RPMI8226 (cell line): ENCODE measurements at places on chromosomes 1 and 21.

GRCh38 chr1:119371815-119372214 is 3.2 kb downstream of the HAO2 start:
- DNase-seq: no peak

DNA sequence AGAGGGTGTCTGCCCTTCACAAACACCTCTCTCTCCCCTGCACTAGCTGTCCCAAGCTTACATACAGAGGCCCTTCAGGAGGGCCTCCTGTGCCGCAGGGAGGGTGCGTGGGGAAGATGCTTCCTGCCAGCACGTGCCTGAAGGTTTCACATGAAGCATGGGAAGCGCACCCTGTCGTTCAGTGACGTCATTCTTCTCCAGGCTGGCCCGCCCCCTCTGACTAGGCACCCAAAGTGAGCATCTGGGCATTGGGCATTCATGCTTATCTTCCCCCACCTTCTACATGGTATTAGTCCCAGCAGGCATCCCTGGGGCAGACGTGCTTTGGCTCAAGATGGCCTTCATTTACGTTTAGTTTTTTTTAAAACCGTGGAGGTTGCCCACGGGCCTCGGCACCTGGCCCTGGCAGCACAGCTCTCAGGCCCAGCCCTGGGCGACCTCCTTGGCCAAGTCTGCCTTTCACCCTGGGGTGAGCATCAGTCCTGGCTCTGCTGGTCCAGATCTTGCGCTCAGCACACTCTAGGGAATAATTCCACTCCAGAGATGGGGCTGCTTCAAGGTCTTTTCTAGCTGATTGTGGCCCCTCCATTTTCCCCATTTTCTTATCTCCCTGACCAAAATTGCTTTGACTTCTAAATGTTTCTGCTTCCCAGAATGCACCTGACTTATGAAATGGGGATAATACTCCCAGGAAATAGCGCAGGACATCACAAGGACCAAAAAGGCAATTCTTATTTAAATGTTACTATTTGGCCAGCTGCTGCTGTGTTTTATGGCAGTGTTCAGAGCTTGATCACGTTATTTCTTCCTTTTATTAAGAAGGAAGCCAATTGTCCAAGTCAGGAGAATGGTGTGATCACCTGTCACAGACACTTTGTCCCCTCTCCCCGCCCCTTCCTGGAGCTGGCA is 6.1 kb downstream of the NPPA start:
- DNase-seq: no peak

DNA sequence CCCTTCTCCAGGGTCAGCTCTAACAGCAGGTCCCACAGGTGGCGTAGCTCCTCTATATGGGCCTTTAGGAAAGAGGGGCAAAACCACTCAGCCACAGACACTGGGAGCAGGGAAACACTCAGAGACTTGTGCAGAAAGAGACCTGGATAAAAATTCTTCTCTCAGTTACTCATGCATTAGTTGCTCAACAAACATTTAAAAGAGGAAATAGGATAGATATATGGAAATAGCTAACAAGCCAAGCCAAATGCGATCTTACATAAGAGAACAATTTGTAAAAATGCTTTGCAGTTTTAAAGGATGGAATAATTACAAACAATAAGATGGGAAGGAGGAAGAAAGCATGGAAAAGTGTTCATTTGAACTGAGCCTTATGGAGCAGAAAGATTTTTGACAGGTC is 4.9 kb downstream of the SPTA1 start:
- no peak for DNase-seq

GRCh38 chr1:203321273-203322052 is 16.1 kb downstream of the BTG2 start:
- DNase-seq: no peak

- DNase-seq: no peak
Measured at GRCh38 chr1:60906039-60906438, 176.3 kb upstream of the NFIA start.

GRCh38 chr1:13585612-13585991 is 2.0 kb downstream of the PDPN start:
- no peak for DNase-seq

GRCh38 chr1:9238134-9238533 is 3.6 kb downstream of the H6PD start:
- no peak for DNase-seq

DNA sequence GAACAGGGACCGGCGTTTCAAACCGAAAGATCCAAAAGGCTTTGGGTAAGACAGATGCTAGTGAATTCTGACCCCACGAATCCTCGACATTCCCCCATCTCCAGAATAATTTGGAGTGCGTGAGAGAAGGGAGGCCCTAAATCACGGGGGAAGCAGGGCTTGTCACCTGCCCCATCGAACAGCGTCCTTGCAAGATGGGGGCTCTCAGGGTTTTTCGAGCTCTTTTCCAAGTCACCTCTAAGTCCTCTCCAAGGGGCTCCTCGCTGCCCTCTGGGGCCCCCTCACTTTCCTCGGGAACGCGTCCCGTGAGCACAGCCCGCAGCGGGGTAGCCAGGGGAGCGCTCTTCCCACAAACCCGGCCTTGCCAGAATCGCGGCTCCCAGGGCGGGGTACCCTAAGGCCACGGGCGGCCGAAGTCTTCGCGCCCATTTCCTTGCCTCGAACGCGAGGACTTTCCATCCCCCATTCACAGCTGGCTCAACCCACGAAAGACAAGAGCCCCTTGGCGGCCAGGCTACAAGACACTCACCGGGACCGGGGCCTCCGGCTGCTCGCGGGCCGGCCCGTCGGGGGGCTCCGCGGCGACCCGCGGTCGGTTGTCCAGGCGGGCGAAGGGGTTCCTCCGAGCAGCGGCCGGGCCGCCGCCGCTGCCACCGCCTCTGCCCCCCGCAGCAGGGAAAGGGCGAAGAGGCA is 546 bp downstream of the DONSON start:
- peak; percentile 68 for DNase-seq

DNA sequence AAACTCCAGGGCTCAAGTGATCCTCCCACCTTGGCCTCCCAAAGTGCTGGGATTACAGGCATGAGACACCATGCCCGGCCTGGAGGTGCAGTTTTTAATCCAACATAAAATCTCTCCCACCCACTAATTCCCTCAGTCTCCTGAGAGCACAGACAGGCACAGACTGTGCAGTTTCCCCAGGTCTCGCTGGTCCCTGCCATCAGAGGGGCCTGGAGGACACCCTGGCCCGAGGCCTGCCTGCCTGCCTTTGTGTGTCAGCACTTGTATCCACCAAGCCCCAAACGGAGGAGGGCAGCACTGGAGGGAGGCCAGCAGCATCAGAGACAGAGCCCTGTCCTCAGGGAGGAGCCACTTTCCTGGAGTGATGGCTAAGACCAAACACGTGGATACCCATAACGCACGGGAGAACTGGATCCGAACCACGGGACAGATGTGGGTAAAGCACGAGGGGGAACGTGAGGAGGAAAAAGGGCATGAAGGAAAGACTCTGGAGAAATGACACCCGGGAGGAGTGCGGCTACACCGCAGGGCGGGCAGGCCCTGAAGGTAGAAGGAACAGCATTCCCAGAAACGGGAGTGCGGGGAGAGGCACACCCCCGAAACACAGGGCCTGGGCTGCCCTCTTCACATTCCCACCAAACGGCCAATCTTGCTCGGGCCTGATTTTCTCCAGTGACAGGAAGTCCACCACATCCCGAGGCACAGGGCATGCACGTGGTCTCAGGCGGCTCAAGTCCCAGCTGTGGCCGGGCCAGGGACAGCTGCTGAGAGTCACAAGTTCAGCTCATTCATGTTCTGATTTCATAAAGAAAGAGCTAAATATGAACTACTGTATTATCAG is 29.7 kb downstream of the NPHP4 start:
- DNase-seq: no peak

DNA sequence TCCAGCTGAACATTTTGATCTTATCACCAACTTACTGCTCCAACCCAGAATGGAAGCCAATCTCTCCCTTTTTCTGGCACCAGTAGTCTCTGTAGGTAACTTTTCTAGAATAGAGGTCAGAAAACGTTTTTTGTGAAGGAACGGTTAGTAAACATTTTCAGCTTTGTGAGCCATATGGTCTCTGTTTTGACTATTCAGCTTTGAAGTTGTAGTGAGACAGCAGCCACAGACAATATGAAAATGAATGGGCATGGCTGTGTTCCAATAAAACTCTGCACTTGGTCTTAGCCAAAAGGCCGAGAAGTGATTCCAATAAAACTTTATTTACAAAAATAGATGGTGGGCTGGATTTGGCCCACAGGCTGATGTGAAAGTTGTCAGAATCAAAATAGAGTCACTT is 28.9 kb downstream of the MAP10 start:
- DNase-seq: peak; percentile 72

DNA sequence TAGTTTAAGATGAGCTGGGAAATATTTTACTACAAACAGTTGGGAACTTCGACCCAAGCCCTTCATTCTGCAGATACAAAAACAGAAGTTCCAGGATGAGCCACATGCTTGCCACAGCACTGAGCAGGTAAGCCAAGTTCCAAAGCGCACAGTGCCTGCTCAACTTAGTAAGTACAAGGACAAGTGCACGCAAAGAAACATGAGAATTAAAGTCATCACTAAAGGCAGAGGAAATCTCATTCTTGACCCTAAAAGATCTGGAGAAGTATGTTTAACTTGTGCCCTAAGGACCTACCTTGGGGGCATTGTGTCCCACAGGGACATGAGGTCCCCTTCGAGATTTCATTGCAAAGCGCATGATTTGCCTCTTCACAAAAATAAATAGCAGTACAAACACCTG is 1.2 kb upstream of the UBAP2L start:
- peak; percentile 40 for DNase-seq

GRCh38 chr1:171913385-171913784 is 72.1 kb downstream of the DNM3 start:
- DNase-seq: peak; percentile 64

DNA sequence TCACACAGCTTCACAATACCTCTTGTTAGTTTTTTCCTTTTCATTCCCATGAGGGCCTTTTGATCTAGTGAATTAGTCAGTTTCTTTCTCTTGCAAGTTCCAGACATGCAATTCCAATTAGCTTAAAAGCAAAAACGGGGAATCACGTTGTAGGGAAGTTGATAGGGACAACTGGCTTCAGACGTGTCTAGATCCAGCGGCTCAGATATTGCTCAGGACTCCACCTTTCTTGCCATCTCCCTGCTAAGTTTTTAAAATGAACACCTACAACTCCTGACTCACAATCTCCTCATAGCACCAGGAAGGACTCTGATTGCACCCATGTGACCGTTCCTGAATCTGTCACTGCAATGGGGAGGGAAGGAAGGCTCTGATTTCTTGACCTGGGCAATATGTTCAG is 63.8 kb upstream of the ARHGAP29 start:
- no peak for DNase-seq

DNA sequence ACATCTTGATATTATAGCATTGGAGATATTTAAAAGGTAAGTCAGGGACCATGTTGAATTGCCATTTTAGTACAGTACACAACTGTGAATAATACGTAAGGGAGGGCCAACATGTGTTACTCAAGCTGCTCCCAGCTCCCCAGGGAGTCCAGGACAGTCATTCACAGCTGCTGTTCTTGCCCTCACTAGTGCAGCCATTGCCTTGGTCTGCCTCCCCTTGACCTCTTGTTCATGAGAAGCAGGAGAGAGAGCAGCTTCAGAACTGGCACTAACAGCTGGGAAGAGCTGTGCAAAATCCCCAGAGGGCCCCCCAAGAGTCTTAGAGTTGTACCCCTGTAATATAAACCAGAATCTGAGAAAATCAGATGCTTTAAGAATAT is 16.4 kb downstream of the TCEANC2 start:
- DNase-seq: no peak

DNA sequence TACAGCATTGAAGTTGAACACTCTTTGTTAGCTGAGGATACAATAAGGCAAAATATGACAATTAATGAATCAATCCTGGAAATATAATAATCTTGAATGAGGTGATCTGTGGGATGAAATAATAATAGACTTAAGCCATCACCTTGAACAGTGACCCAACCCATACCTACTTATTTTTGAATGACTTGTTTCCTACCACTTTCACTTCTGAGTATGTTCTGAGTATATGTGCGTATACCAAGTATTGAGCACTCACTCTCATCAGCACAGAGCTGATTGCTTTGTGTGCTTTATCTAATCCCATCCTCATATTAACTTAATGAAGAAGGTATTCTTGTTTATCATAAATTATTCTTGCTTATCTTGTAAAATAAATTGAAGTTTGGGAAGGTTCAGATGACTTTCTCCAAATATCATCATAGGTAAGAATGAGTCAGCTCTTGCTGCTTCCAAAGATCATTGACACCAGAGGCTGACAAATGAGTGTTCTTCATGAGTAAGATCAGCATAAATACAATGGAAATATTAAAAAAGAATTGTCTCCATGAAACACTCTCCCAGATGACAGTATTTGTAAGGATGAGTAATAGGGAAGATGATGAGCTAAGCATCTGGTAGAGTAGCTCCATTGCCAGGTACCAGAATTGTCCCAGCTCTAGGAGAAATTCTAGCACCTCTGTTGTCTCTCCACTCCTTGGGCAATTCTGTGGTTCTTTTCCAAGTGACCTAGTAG is 198.1 kb upstream of the KIAA0040 start:
- DNase-seq: no peak

- peak; percentile 17 for DNase-seq
Measured at GRCh38 chr1:89519779-89520358, 4.8 kb upstream of the LRRC8B start.

- no peak for DNase-seq
Measured at GRCh38 chr1:65341381-65341780, 32.0 kb downstream of the DNAJC6 start.

DNA sequence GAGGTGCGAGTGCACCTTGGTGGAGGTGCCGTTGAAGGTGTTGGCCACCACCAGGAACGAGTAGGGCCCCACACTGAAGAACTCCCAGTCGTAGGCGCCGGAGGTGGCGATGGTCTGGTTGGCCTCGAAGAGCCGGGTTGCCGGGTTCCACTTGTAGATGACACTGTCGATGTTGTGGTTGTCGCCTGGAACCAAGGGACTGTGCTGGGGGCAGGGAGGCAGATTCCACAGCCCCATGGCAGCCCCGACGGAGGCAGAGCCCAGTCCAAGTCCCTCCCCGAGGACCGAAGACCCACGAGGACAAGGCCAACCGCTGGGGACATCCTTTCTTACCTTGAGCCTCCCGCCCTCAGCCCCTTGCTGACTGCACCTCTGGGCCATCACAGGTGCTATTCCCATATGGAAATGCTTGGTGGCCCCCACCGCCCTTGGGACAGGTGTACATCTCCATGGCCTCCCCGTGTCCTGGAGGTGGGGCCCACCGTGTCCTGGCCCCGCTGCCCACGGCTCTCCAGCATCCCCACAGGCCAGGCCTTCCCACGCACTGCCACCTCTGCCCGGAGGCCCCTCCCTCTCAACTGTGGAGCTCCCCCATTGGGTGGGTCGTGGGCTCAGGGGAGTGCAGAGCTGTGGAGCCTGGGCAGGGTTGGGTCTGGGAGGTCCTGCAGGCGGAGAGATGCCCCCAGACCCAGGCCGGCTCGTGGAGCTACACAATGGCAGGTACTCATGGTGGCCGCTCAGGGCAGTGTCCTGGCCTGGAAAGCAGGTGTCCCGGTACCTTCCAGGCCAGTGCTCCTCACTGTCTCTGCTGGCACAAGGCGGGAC is 17.9 kb downstream of the KRTAP10-1 start:
- DNase-seq: no peak

DNA sequence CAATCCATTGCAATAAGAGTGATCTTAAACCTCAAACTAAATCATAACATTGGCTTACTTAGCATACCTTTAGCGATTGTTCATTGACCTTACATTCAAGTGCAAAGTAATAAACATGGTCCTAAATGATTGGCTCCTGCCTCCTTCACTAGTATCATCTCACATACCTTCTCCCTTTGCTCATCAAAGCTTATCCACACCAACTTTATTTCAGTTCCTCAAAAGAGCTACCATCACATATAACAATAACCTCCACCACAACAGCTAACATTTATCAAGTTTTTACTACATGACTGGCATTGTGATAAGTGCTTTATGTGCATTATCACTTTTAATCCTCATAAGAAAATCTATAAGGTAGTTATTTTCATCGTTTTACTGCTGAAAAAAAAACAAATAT is 198.8 kb downstream of the COL24A1 start:
- no peak for DNase-seq

GRCh38 chr1:15304708-15305467 is 57.9 kb downstream of the FHAD1 start:
- DNase-seq: peak; percentile 74
